ENCODE measurements at places on chromosomes 7 and 10.

DNA sequence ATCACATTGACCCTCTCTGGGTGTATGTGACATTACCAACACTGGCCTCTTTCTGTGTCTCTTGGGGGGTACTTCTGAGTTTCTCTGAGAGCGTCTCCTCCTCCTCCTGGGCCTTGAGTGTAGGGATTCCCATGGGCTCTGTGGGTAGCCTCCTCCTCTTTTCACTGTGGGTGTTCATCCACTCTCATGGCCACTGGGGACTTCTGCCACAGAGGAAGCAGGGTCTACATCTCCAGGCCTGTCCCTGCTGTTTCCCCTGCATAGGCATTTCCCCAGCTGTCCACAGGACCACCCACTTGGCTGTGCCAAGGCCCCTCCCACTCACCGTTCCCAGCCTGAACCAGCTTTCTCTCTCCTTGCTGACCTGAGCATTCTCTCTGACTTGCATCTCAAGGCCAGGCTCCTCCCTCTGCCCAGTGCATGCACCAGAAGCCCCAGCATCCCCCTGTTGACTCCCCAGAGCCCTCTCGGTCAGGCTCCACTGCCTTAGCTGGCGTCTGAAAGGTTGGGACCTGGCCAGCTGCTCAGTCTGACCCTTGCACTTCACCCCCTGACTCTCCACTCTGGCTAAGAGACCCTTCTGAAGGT is 487.6 kb downstream of the GLRX3 start:
- no peak for DNase-seq

- no peak for DNase-seq
Observed at GRCh38 chr7:47035522-47035921, 546.4 kb downstream of the TNS3 start.

DNA sequence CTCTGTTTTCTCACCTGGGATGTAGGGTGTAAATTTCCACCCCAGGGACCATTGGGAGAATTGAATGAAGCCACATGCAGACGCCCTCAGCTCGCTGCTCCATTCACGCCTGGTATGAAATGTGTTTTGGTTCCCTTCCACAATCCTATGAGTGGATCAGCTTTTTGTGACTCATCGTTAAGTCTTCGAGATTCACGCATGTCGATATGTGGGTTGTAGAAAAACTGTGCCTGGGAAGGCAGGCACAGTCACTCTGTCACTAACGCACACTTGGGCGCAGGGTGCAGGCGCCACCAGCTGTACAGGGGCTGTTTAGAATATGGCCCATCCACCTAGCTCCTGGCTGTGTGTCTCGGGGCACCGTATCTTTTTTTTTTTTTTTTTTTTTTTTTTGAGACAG is 64.2 kb upstream of the SH2B2 start:
- peak; percentile 54 for DNase-seq

- DNase-seq, result no peak
Observed at GRCh38 chr7:121437470-121437869, 41.4 kb upstream of the FAM3C start.

DNA sequence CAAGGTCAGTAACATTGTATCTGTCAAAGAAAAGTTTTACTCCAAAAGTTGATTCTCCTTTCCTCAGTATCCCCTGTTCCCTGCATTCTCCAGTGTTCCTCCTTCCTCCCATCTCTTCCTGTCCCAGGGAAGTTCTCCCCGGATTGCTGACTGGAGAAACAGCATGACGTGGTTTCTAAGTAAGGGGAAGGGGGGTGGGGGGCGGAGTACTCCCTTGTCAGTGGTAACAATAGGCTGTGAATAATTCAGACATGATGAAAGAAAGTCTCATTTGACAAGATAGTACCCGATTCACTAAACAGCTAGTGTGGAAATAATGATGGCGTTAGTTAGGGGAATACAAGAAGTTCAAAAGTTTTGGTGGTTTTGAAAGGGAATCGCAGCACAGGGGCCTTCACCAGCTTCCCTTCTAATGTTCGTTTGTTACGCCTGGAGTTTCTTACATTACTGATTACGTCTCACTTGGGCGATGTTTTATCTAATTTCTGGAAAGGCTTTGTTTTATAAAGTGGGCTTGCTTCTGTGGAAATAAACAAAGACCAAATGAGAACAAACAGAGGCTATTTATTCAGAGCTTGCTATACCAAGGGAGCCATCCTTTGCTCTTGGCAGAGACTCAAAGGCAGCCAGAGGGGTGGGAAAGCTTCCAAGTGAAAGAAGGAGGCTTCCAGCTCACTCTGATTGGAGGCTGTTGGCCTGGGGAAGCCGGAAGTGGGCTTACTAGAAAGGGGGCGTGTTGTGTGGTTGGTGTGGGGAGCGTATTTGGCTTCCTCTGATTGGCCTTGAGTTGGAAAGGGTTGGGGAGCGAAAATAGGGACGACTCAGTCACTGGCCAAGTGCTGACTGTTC is 453.7 kb downstream of the SDK1 start:
- DNase-seq, result peak; percentile 55

GRCh38 chr10:76869931-76870330 is 767.7 kb downstream of the KCNMA1 start:
- DNase-seq, result peak; percentile 16

GRCh38 chr10:123301077-123301857 is 147.1 kb downstream of the BUB3 start:
- peak; percentile 3 for DNase-seq

DNA sequence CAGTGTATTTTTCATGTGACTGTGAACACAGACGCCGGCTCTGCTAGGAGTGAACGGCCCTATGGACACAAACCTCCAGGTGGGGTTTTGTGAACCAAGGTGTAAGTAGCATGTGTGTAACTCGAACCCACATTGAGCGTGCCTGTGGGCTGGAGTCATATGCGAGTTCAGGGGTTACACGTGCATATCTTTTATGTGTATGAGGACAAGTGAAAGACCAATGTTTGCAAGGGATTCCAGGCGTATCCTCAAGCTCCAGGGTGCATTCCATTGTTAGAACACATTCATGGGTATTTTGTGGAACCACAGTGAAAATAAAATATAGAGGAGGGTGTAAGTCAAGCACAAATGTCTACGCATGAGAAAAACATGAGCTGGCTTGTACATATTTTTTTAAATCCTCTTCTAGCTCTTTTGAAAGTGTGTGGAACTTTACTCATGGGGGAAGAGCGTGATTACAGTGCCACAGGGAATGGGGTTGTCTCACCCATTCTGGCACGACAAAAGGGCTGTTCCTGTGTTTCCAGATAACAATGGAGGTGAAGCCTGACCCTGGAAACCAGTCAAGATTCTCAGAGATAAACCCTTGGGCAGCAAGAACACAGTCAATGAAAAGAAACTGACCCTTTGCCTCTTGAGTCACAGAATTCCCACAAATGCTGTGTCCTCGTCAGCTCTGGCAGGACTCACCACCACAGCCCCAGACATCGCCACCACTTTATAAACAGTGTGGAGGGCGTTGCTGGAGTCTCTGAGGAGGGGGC is 37.0 kb upstream of the GOT1 start:
- no peak for DNase-seq

DNA sequence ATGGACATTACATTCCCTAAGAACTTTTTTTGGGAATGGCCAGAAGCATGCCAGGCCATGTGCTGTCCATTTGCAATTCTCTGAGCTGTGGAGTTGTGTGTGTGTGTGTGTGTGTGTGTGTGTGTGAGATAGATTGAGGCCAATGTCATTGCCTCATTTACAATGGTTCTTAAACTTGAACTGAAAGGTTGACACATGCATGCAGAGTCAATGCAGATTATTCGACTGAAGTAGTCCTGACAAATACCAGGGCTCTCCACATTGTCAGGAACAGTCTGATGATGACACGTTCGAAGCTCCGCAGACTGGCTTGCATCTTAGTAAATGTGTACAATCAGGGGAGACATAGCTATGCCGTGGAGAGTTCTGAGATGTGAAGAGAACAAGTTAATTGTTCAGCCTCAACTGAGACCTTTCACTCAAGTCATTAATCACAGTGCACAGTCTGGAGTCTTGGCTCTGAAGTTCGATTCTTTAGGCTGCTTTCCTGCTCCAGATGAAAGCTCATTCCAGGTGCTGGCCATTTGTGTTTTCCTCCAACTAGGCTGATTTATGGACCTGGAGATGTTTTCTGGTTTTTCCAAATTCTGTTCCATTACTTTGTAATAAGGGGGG is 921.9 kb downstream of the LRMDA start:
- peak; percentile 62 for DNase-seq

- DNase-seq, result peak; percentile 56
Observed at GRCh38 chr7:84102213-84102612, 92.4 kb downstream of the SEMA3A start.

GRCh38 chr10:19815731-19816410 is 361 bp upstream of the PLXDC2 start:
- DNase-seq, result peak; percentile 59

- DNase-seq, result no peak
Observed at GRCh38 chr7:99666013-99666395, 13.8 kb downstream of the CYP3A5 start.

DNA sequence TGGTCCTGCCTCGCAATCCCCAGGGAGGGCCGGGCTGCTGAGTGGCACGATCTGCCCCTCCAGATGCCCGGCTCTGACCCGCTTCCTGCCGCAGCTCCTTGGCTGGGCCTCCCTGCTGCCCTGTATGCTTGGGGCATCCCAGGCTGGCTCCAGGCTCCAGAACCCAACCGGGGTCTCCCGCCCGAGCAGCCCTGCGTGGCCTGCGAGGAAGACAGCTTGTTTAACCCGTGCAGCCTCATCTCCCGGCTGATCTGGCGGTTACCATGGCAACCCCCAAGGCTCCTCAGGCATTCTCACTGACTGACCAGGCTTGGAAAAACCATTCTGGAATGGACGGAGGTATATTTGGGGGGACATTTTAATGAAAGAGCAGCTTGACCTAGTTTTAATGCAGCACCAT is 232.4 kb upstream of the MYO3A start:
- DNase-seq, result no peak

- no peak for DNase-seq
Observed at GRCh38 chr7:115038158-115038557, 116.3 kb downstream of the MDFIC start.

DNA sequence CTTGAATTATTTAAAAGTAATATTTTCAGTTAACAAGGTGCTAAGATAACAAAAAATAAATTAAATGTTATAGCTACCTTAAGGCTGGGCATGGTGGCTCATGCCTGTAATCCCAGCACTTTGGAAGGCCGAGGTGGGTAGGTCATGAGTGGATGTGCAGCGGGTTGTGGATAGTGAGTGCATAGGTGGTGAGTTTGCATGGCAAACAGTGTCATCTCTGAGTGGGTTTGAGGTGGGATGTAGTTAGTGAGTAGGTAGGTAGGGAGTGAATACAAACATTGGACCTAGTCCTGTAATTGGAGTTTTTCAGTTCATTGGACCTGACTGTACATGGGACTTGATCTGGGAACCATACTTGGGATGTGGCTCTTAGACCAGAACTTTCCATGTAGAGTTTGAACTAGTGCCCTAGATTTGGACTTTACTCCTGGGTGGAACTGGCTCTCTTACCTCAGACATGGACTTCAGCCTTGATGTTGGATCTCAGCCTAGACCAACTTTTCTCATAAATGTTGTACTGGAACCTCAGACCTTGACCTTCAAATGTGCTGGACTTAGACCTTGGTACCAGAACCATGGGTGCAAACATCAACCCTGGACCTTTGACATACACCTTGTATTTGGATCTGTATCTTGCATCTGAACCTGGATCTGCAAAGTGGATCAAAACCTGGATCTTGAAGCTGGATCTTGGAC is 47.0 kb downstream of the SEC61G start:
- DNase-seq, result no peak

DNA sequence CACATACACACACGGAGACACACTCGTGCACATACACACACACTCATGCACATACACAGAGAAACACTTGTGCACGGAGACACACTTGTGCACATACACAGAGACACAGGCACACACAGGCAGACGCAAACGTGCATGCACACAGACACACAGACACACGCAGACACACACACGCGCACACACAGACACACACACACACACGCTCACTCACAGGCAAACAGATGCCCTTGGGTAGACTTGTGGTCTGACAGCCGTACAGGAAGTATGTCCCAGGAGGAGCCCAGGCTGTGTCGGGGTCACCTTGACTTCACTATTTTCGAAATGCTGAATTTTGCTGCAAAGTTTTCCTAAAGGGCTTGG is 538.0 kb downstream of the DNAJB6 start:
- DNase-seq, result no peak

DNA sequence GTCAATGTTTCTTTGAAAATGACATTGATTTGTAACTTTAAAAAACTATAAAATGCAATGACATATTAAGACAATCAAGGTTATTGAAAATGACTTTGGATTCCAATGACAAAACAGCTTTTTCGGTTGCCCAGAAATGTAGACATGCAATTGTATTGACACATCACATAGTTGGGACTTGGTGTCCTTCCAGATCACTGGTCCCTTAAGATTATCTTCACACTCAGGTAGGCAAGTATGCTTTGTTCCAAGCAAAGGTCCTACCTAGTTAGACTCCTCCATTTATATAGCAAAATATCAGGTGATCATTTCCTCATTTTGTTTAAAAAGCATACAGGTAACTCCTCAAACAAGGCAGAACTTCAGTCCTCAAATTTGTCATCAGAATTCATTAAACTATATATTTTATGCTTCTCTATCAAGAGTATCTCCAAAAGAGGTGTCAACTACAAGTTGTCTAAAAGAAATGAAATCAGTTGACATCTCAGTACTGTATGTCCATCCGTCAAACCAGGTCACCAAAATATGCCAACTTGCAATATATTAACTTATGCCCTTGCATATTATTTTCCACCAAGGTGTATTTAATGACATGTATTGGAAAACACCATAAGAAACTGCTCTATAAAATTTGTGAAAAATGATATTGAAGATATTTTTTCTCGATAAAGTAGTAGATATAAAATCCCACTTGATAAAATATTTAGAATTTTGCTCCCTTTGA is 64.6 kb downstream of the TSPAN12 start:
- no peak for DNase-seq

Measured in fibroblast of skin of right biceps (primary cell).